ENCODE measurements at places on chromosomes 11 and 22.

DNA sequence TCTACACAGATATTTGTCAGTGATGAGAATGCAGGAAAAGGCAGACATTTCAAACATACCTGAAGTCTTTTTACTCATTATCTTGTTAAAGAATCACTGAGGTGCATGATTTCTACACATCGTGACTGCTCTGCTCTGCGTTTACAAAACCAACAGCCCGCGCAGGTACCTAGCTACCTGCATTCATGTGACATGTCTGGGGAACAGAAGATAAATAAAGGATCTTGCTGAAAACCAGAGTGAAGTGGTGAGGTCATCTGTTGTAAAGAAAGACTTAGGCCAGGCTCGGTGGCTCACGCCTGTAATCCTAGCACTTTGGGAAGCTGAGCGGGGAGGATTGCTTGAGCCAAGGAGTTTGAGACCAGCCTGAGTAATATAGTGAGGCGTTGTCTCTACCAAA lies 15.7 kb downstream of the ASPHD2 start:
- DNase-seq = peak; percentile 25

DNA sequence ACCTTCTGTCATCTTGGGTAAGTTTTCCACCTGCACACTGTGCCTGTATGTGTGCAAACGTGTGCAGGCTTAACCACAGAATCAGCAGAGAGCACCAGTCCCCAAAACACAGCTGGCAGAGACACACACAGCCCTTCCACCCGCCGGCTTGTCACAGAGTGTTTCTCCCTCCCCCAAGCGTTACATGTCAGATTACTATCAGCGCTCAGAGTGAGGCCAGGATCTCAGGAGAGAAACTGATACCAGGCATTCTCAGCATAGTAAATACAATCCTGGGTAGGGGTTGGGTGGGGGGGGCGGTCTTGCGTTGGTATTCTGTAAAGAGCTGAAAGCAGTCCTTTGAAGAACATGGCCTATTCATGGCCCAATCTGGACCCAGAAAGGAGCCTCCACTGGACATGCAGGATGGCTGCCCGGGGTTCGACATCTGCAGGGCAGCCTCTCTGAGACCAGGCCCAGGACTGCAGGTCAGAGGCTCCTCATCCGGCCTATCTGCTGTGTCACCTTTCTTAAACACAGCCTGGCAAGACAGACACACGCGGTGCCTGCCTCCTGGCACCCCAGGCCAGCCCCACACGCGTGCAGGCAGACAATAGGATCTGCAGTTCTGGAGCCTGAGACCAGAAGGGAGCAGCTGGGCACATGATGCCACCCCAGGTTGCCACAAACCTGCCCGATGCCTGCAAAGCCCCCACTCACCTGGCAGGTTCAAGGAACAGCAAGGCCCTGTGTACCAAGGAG lies 1.7 kb downstream of the OSBPL5 start:
- DNase-seq = no peak

DNA sequence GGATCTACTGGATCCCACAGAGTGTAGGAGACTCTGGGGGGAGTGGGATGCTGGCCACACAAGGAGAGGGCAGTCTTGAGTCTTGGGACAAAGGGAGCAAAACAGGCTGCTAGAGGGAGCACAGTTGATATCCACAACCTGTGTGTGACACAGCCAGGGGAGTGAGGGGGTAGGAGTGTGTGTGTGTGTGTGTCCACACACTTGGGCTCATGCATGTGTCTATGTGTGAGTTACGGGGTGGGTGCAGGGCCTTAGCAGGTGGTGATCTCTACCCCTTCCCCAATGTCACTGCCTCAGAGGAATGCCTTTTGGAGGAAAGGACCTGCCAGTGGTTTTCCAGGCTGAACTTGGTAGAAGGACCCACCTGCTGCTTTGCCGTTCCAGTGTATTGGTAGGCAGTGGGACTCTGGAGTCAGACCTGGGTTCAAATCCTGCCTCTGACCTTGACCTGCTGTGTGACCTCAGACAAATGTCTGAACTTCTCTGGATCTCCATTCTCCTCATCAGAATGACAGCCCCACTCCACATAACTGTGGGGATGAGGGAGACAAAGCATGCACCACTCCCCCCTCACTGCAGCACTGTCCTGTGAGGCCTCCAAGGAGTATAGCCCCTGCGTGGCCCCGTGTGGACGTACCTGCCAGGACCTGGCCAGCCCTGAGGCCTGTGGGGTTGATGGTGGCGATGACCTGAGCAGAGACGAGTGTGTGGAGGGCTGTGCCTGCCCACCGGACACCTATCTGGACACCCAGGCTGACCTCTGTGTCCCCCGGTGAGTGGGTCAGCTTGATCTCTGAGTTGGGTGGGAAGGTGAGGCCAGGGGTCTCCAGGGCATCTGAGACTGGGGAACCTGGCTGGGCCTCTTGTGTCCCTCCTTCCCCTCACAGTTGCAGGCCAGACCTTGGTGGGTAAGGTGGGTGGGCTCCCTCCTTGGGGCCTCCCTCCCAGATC lies 27.4 kb downstream of the OTOG start:
- no peak for DNase-seq

DNA sequence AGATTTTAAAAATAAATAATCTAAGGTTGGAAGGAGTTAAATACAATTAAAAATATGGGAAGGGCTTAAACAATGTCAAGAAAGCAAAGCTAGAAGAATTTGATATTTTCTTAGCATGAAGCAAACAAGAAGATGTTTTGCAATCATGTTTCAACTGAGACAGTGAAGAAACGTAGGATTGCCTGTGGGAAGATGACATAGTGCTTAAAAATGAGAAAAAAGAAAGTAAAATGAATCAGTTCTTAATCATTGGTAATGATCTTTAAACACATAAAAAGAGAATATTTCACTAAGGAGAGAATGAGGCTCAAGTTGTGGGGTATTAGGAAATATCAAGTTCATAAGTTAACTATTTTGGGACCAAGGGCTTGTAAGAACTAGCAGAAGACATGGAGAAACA lies 855.0 kb downstream of the METTL15 start:
- no peak for DNase-seq

DNA sequence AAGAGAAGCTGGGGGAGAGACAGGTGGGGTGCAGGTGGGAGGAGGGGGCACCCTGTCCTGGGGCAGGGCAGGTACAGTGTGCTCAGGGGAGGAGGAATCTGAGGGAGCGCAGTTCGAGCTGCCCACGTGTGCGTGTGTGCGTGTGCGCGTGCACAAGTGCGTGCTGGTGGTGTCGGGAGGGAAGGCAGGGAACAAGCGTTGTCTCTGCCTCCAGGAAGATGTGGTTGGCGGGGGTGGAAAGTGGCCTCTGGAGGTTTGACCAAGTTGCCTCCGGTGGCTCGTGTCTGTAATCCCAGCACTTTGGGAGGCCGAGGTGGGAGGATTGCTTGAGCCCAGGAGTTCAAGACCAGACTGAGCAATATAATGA lies 49.9 kb upstream of the THY1 start:
- DNase-seq = no peak
